ENCODE measurements at places on chromosomes 13 and 19.

- DNase-seq, result no peak
These were observed 2.0 kb downstream of the PALM start for GRCh38 chr19:710767-711166.

DNA sequence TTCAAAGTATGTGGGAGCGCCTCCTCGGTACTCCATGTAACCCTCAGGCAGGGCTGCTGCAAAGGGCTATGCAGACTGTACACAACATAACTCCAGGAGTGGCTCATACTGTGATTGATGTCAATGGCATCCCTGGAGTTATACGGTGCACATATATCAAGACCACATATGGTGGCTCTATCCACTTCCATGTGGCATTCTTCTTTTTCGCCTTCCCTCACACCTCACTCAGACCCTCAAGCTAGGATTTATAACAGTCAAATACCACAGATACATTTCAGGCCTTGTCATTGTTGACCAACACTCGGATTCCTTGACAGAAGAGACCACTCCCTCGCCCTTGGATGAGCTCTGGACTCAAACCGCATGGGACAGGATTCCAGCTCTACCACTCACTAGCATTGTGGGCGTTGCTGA, 11.3 kb upstream of the UBL3 start:
- no peak for DNase-seq

- no peak for DNase-seq
These were observed 7.1 kb downstream of the HNRNPM start for GRCh38 chr19:8451885-8452284.

GRCh38 chr13:85771856-85772255, 27.4 kb downstream of the SLITRK6 start:
- DNase-seq, result no peak

DNA sequence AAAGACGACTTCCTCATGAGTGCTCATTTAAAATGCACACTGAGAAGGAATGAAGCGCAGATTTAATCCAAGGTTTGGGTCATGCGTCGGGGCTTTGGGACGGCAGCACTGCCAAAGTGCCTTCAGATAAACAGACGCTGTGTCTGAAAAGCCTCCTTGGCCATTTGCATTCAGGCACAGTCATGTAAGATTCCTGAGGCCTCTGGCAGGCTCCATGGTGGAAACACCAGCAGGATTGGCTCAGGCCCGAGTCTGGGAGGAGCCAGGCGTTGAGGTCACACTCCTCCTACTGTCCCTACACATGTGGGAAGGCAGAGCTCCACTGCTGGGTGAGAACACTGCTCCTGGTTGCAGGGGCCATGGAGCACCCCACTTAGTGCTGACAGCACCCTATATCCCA, 113.3 kb upstream of the KL start:
- DNase-seq, result no peak

- no peak for DNase-seq
These were observed 658 bp downstream of the SIN3B start for GRCh38 chr19:16829822-16830289.

DNA sequence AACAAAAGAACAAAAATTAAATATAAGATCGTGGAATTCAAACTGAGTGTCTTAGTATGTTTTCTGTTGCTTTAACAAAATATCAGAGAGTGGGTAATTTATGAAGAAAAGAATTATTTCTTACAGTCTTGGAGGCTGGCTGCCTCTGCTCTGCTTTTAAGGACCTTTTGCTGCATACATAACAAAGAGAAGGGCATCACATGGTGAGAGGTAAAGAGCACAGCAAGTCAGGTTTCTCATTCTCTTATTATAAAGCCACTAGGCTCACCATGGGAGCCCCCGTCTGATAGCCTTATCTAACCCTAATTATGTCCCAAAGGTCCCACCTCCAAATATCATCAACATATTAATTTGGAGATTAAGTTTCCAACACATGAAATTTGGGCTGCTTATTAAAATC, 231.3 kb downstream of the SLITRK6 start:
- DNase-seq, result no peak

DNA sequence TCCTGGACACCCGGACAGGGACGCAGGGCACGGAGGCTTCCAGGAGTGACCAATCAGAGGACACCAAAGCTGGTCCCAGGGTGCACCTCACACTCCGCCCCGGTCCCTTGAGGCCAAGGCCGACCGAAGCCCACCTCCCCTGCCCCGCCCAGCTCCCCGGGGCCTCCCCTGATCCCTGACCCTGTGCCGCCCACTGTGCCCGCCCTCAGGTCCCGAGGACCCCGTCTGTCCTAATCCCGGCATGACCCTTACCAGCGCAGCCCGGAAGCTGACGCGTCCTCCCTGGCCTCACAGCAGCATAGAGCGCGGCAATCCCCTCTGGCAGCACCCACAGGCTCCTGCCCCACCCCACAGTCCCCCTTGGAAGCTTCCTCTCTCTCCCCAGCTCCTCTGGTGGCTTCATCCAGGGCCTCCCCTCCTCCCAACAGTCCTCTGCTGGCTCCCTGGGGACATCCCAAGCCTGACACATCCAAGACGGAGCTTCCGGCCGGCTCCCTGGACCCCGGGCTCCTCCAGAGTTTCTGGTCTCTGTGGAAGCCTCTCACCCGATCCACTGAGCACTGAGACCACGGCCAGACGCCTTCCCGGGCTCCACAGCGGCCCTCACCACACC, 7.4 kb upstream of the CDC34 start:
- no peak for DNase-seq

GRCh38 chr13:91540158-91540736, 141.8 kb downstream of the GPC5 start:
- DNase-seq, result no peak

DNA sequence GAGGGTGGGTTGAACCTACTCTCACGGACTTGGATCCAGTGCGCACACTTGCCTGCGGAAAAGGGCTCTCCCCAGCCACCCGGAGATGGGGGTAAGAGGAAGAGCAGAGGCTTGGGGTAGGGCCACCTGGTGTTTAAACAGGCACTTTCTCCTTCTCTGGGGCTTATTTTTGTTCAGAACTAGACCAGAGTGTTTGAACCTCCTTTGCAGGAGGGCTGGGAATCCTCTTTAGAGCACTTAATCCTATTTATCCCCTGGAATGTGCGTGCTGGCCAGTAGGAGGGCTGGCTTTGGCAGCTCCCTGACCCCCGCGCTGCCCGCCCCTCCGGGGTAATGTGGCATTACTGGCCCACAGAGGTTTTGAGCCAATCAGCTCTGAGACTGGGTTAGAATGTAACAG, 2.0 kb downstream of the RGS9BP start:
- no peak for DNase-seq

- no peak for DNase-seq
These were observed 951 bp upstream of the MTUS2 start for GRCh38 chr13:28819046-28819730.

GRCh38 chr13:74423434-74423833, 289.2 kb upstream of the KLF12 start:
- no peak for DNase-seq

DNA sequence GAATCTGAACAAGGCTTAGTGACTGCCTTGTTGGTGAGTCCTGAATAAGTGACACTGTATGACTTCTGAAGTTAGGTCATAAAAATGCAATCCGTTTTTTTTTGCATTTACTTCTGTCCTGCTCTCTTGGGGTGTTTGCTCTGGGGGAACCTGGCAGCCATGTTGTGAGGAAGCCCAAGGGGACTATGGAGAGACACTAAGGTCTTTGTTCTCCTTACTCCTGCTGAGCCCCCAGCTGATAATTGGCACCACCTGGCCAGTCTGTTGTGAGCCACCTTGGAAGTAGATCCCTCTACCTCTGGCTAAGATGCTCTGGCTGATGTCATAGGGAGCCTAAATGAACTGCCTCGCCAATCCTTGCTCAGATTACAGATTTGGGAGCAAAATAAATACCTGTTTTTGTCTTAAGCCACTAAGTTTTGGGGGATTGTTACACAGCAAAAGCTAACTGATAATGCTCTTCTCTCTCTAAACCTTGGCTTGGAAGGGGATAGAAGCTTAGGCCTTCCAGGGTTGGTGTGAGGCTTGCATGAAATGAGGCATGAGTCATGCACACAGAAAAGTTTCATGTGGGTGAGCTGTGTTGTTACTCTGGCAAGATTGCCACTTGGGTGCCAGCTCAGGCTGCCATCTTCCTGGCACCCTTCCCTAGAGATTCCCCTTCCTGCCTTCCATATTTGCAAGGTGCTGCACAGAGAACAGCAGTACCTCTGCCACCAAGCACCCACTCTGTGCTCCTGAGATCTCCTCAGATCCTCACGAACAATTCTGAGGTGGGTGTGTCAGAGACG, 10.1 kb downstream of the TUBB4A start:
- DNase-seq, result no peak

GRCh38 chr13:39895254-39895653, 239.8 kb downstream of the COG6 start:
- DNase-seq, result no peak

- peak; percentile 87 for DNase-seq
These were observed 9.1 kb upstream of the OLFM2 start for GRCh38 chr19:9945319-9945966.

DNA sequence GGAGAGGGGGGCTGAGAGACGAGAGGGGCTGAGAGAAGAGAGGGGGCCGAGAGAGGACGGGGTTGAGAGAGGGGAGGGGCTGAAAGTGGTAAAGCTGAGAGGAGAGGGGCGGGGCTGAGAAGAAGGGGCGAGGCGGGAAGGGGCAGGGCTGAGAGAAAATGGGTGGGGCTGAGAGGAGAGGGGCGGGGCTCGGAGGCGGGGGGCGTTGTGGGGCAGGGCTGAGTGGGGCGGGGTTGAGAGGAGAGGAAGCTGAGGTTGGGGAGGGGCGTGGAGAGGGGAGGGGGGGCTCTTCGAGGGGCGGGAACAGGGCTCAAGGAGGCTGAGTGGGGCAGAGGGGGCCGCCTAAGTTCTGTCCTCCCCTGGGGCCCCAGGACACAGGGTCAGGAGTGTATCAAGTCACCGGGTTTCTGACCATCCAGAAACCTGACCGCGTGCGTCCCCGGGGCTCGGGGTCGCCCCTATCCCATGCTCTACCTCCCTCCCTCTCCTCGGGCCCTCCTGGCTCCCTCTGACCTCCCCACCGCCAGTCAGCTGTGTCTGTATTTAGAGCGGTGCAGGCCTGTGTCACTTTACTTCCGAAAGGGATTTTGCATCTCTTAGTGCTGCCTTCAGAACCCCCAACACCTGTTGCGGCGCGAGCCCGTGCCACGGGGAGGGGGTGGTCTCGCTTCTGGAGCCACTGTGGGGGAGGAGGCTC, 38.6 kb upstream of the SEMA6B start:
- no peak for DNase-seq

DNA sequence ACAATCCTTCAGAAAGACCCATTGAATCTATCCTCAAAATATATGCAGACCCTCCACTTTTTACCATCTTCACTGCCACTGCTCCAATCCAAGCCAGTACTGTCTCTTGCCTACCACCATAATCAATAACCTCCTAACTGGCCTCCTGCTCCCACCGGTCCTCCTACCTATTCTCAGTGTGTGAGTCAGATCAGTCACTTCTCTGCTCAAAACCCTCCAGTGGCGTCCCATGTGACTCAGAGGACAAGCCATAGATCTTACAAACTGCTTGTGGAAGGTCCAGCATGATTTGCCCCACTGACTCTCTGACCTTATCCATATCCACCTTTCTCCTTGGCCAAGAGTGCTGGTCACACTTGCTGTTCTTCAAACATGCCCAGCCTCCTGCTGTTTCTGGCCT, 23.4 kb upstream of the MBNL2 start:
- DNase-seq, result no peak

GRCh38 chr19:43735957-43736356, 18.8 kb downstream of the SMG9 start:
- DNase-seq, result no peak

- no peak for DNase-seq
These were observed 92.2 kb downstream of the STOML3 start for GRCh38 chr13:38898481-38898880.

GRCh38 chr19:14496029-14496833, at the start of gene GIPC1:
Gene GIPC1 (minus strand): TSS chr19:14496127. CDS start chr19:14482976, 13,151 bp downstream.
- DNase-seq, result peak; percentile 80

DNA sequence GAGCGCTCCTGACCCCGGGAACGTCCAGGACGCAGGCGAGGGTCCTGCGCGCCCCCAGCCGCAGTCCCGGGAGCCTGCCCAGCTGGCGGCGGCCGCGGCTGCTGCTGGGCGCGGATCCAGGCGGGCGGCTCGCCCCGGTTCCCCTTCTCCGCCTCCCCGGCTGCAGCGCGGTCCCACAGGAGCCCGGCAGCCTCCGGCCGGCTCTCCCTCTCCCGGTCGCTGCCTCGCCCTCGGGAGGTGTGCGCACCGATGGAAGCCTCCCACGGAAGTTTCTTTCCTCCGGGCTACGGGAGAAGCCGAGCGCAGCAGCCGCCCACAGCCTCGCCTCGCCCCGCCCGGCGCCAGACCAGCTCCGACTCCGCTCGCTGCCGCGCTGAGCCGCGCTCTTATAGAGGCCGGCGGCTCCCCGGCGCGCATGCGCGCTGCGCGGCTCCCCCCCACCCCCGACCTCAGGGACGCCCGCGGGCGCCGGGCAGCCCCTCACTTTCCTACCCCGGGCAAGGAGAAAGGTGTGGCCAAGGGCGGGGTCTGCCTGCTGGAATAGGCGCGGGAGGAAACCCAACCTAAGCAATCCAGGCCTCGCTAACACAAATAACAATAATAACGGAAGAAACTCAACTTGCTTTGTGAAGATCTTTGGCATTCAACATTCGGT, at the start of gene SHISA2:
TSS of gene SHISA2 (minus strand) at position 360 of the 655 bp plus-strand sequence. CDS start 1,041 bp downstream, outside the sequence.
- DNase-seq, result no peak

GRCh38 chr13:102680842-102681740, 13.8 kb downstream of the METTL21C start:
- no peak for DNase-seq

DNA sequence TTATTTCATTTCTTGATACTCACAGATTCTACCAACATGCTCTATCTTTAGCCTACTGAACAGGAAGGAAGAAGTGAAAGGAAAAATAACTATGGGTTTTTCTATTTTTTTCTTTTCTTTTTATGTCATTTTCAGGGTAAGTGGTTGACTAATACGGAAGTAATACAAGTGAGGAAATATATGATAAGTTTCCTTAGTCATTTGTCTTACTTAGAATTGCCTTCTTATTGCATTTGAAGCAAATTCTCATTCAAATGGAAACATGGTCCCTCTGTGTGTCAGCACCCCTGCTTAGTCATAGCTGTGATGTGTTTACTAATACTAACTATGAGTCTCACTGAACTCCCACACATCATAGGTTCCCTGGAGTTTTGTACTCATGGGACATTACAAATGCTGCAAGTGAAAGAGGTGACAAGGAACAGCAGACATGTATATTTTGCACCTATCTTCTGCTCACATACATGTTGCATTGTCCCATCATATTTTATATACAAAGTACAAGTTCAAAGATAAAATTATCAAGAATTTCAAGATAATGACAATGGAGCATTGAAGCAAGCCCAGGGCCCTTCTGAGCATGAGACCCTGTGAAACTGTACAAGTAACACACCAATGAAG, 60.1 kb downstream of the DCT start:
- DNase-seq, result no peak

- DNase-seq, result no peak
These were observed 4.3 kb downstream of the DMKN start for GRCh38 chr19:35509018-35509652.

DNA sequence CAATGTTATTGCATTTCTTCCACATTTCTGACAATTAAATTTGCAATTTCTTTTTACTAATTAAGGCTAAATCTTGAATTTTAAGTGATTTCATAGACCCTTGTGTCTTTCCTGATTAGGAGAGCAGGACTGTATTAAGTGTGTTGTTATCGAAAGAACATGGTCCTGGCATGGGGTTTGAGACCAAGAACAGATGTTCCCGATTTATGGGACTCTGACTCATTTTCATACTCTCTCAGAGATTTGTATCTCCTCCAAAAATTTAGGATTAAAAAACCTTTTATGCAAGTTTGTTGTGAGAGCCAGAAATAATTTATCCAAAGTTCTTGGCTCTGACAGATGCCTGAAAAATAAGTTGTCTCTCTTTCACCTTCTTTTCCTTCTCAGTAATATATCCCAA, 589.3 kb upstream of the ARGLU1 start:
- DNase-seq, result peak; percentile 51

GRCh38 chr19:55654323-55654867, 440 bp upstream of the U2AF2 start:
- DNase-seq, result peak; percentile 96
